ENCODE measurements at places on chromosomes 1 and 21.

DNA sequence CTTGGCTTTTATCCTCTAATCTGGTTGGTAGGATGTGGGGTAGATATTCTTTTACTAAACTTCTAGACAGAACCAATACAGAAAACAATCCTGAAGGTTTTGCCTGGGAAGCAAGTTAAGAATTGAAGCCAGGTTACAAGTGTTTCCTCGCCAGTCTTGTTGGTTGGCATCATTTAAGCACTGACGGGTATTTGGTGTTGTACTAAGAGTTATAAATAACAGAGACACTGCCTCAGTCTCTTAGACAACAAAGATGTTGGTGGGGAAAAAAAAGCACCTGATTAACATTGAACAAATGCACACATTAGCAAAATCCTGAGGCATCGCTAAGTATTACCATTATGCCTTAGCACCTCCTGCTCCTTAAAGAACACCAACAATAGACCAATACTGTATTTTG, 272.2 kb downstream of the BRINP2 start:
- no peak for DNase-seq

DNA sequence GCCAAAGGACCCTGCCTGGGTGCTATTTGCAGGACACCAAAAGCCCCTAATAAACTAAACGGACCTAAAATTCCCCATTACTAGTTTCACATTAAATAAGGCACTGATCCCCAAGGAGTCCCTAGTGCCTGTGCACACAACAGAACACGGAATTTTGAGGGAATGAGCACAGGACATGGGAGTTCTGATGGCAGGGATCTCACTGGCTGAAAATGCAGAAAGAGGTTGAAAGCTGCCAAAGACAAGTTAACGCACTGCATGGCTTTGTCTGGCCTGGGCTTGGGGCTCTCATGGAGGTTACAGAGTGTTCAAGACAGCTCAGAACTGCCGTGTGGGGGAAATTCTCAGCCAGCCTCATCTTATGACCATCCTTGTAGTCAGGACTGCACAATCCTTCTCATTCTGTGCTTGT, 15.6 kb upstream of the ATP1B1 start:
- DNase-seq = no peak

DNA sequence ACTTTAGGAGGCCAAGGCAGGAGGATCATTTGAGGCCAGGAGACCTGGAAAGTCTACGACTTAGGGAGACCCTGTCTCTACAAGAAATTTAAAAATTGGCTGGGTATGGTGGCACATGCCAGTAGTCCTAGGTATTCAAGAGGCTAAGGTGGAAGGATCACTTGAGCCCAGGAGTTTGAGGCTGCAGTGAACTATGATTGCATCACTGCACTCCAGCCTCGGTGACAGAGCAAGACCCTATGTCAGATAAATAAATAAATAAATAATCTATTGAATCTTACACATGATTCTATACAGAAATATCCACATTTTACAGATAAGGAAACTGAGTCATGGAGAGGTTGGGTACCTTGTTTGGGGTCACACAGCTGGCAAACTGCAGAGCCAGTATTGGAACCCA, 89.1 kb downstream of the MAN1C1 start:
- no peak for DNase-seq

GRCh38 chr1:242467556-242468145, 56.8 kb downstream of the PLD5 start:
- DNase-seq = no peak

- DNase-seq = no peak
These were observed 18.7 kb downstream of the SLC9A1 start for GRCh38 chr1:27136236-27136551.

Measured in stimulated activated CD4-positive, alpha-beta T cell treated with anti-CD3 and anti-CD28 coated beads, Interleukin-4, amount 100 ng/mL, for 4 hours (primary cell).